Stimulated activated CD4-positive, alpha-beta T cell treated with anti-CD3 and anti-CD28 coated beads, Interleukin-4, amount 100 ng/mL, for 4 hours (primary cell): ENCODE measurements at places on chromosomes 3 and 15.

GRCh38 chr3:195849322-195850074 lies 37.8 kb upstream of the MUC4 start:
- no peak for DNase-seq

DNA sequence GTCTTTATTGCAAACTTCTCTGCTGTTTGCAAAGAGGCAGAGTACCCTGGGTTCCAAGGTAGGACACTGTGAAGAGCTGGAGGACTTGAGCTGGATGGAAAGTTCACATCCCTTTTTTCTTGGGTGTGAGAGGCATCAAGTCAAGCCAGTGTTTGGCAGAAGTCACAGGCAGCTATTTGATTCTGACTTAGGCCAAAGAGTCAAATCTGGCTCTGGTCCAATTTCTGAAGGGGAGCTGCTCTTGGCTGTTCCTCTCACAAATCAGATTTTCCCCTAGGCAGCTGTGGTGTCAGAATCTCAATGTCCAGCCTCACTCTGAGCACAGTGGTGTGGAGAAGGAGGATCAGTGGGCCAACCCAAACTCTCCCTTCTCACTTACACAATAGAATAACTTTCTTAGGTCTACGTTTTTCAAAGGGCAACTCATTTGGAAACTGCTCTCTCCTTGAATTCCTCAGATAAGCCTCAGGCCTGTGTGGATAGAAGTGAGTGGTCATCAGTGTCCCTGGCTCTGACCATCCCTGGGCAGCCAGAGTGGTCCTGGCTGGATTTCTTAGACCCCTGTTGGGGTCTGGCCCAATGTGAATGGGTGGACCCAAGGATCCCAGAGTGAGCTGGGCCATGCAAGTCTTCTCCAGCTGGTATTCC lies 18.2 kb upstream of the AMOTL2 start:
- no peak for DNase-seq

DNA sequence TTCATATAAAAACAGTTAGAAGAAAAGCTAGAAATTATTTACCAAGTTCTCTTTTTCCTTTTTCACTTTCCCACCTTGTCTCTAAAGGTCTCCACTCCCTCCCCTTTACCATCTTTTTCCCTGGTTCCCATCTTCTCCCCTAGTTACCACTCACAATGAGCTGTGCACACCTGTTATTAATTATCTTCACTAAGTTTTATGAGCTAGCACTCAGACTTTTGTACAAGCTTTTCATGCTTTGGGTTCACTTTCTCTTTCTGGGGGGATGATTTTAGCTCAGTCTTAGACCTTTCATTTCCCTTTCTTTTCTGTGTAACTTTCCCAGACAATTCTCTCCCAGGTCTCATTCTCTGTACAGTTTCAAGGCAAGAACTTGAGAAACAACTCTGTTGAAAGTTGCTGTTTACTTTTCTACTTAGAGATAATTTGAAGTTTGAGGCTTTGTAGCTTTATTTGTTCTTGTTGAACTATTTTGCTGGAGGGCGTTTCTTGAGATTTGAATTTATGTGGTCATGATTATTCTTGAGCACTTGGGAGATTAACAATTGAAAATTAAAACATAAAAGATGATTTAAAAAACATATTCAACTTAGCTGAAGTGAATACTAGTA lies 24.0 kb upstream of the AADAC start:
- DNase-seq = no peak

DNA sequence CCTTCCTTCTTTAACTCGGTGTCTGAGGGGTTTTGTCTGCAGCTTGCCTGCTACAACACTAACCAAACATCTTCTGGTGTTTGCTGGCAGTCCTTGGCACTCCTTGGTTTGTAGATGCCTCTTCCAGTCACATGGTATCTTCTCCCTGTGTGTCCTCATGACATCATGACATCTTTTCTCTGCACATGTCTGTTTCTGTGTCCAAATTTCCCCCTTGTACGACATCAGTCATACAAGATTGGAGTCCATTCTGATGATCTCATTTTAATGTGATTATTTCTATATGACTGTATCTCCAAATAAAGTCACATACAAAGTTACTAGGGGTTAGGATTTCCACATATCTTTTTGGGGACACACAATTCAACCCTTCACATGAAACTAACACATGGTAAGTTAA lies 152.3 kb upstream of the LRRN1 start:
- DNase-seq = no peak
